Right ventricle myocardium superior (tissue), 1 donor: ENCODE measurements at places on chromosomes 1 and 21. TPM values are rescaled to one million over a fixed set of nuclear protein-coding genes. Genes with fewer than 3 reads are reported as not detected.

DNA sequence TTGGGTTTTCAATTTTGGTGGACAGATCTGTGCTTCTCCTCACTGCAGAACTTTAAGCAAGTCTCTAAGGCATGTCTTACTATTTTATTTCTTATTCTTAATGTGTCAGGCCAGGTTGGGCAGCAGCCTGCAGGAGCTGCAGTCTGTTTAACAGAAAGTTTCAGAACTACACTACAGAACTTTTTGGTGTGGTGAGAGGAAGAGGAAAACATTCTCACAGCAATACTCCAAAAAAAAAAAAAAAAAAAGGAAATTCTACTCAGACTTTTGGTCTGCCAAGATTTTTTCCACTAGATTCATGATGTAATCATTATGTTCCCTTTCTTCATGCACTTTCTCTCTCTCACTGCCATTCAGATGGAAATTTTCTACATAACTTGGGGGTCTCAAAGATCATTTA, 255.2 kb downstream of the COL11A1 start:
- no peak for DNase-seq

Gene EBNA1BP2
- 28.4 TPM for total RNA-seq

DNA sequence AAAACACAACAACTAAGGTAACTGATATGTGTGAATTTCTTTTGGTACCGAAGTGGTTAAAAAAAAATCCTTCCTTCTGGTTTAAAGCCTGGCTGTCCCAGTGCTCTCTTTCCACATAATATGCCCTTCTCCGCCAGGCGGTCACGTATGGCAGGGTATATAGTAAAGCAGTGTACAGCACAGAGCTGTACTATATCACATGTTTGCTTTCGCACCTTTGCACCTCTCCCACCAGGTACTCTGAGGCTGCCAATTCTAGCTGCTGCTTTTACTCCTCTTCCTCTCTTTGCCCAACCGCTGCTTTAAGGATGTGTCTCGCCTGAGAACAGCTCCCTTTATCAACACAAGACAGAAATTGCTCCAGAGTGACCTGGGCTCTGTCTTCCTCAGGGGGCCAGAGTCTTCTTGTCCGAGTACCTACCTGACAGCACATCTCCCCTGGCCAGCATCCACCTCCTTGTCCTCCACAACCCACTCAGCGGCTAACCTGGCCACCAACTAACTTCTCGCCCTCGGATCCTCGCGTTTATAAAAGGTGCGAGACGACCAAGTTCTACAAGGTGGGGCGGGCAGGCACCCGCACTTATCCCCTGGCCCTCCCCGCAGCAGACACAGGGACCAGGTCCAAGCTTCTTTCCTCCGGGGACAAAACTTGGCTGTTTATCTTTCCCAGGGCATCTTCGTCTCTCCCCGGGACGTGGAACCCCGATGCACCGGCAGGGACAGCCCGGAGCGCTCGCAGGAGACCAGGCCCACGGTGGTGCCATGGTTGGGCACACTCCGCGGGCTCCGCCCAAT, 1.6 kb downstream of the COLGALT2 start:
- DNase-seq: no peak

DNA sequence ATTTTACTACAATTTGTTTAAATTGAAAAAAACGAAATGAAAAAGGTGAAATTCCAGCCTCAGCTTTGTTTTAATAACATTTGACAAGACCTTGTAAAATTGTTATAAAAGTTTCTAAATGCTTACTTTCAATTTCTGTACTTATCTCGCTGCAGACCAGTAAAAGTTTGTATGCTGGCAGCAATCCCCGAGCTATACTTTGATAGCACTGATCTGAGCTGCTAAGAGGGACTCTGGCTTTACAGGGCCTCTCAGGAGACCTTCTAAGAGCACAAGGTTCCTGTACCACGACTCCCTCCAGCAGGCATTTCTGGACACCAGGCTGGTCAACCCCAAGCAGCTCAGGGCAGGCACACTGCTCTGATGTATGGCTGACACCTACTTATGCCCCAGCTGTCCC, 13.1 kb downstream of the STMN1 start:
- DNase-seq: no peak

DNA sequence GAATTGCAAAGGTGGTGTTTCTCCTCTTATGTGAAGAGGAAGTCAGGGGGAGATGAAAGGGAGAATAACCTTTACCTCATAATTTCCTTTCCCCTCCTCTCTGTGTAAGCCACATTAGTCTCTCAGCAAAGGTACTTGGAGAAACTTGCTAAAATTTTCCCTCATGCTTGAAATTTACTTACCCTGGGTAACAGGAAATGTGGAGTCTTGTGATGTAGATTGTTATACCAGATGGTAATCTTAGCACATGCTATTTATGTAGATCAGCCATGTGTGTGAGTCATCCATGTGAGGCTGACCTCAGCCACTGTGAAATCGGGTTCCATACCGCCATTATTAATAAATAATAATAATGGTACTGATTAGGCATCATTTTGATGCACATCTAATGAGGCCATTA, 128.4 kb downstream of the TGFB2 start:
- DNase-seq: no peak

DNA sequence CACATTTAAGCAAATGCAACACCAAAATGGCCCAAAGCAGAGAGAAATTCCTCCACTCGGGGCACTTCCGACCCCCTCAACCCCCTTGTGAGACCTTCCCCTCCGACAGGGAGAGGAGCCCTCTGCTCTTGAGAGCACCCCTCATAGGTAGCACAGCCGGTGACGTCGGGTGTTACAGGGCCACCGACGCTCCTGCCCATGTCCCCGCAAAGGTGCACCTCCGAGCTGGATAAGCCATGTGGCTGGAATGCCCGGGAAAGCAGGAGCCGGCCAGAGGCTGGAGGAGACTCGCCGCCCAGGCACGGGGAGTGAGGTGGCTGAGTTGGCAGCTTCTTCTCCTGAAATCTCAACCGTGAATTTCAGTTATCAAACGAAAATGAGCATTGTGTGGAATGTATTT, 67.1 kb upstream of the ARHGEF16 start:
- no peak for DNase-seq

DNA sequence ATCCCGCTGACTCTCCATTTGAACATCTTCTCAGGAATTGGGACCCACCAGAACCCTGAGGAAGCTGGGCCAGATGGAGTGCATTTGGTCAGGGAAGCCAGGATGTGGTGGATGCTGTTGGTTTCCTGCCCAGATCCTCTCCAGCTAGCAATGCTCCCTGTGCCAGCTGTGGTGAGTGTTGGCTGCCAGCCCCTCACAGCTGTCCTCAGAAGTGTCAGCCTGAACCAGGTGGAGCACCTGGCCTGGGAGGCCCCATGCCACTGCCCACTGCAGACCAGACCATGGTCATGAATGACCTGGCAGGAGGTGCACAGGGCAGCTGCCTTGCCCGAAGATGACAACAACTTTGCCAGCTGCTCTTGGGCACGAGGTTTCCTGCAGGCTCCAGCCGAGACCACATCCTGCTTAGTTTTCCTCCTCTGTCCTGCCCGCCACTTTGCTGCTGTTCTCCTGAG, 54.4 kb downstream of the PRSS38 start:
- no peak for DNase-seq
